ENCODE measurements at places on chromosomes 7 and 10.

DNA sequence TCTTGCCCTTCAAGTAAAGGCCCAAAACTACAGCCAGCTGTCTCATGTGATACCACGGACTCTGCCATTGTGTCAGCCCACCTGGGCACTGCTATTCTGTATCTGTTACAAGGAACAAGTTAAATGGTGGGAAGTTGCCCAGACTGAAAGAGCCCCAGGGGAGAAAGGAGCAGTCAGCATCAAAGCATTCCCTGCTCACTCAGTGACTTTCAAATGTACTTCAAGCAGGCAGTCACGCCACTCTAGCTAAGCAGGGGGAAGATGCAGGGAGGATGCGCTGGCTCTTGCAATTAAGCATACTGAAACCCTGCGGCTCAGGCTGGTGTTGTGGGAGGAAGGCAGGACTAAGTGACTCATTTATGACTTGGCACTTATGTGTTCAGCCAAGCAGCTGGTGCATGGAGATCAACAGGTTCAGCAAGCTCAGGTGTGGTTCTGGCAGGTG is 1249.6 kb downstream of the TYW1 start:
- H3K27me3 ChIP-seq = no peaks in the 10 kb centered on the region
- H3K36me3 ChIP-seq = no peaks in the 10 kb centered on the region
- H3K27ac ChIP-seq = no peak overlapping the region
- H3K4me3 ChIP-seq = no peak overlapping the region

DNA sequence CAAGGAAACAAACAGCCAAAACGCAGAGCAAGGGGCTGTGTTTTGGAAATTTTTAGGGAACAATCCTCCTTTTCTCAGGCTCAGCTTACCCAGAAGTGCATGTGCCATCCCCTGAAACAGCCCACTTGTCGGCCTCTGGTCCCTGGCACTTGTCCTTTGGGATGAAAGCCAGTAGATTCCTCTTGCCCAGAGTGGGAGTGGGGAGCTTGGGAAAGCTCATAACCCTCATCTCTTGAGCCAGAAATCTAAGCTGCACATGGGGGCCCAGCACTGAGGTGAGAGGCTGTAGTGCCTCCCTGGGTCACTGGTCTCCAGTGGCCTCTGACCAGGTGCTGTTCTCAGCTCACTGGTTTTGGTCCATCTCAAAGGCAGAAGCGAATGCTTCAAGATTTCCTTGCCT is 150.3 kb downstream of the RNF216 start:
- peak overlapping the region; percentile 80 for H3K27ac ChIP-seq
- peaks cover 16% of the 10 kb centered on the region for H3K4me1 ChIP-seq
- H3K27me3 ChIP-seq = no peaks in the 10 kb centered on the region
- ATAC-seq = no peak

DNA sequence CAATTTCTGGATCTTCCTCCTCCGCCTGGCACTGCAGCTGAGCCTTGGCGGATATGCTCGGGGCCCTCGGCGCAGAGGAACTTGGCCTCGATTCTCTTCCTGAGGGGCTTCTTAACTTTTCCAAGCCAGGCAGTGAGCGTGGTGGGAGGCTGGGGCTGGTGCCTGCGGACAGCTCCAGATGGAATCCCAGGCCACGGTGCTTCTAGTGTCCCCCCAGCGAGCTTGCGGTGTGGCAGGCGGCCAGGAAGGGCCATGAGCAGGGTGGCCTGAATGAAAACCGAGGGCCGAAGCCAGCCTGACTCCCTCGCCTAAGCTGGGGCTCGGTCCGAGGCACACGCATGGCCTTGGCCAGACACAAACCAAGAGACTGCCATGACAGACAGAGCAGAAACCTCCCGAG is 31.3 kb downstream of the RCC1L start:
- H3K36me3 ChIP-seq = peaks cover 42% of the 10 kb centered on the region
- no peak overlapping the region for H3K4me3 ChIP-seq
- H3K27me3 ChIP-seq = no peaks in the 10 kb centered on the region
- ATAC-seq = no peak
- H3K27ac ChIP-seq = no peak overlapping the region

GRCh38 chr10:70513848-70514309 is 35.3 kb downstream of the PALD1 start:
- no peaks in the 10 kb centered on the region for H3K4me1 ChIP-seq
- ATAC-seq = peak; percentile 98
- H3K27me3 ChIP-seq = peaks cover 12% of the 10 kb centered on the region

GRCh38 chr7:158957510-158957906 is 101.2 kb downstream of the DYNC2I1 start:
- peak overlapping the region; percentile 41 for H3K27ac ChIP-seq
- ATAC-seq = peak; percentile 43
- no peaks in the 10 kb centered on the region for H3K36me3 ChIP-seq
- peaks cover 6% of the 10 kb centered on the region for H3K27me3 ChIP-seq
- peaks cover 12% of the 10 kb centered on the region for H3K4me1 ChIP-seq
- H3K4me3 ChIP-seq = peak overlapping the region; percentile 82

DNA sequence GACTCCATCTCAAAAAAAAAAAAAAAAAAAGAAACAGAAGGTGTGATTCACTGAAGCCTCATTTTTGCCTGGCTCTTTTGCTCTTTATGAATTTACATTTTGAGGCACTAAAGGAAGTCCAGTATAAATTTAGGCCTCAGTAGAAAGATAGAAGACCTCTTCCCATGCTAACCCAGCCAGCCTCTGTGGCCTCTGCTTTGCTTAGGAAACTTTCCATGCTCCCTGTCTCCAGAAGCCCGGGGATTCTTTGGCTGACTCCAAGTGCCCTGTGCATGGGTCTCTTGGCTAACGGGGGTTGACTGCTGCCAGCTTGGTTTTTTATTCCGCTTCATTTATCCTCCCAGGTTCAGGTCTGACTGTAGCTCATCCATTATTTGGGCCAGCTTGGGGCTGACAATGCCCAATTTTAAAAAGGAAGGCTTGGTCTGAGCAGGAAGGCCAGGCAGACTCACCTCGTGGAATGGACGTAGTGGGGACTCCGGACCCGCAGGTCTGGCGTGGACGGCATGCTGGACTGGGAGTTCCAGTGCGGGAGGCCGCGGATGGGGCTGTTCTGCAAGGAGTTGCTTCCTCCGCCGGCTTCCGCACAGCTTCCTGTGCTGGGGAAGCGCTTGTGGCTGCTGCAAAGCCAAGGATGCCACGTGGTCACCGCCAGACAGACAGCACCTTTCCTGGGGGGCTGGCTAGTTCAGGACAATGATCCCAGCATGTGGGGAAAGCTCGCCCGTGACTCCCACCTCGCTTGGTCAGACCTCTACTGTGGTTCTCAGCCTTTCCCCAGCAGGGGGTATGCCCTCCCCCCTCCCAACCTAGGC is 72.3 kb downstream of the PRPF18 start:
- ATAC-seq = no peak
- H3K4me1 ChIP-seq = peaks cover 4% of the 10 kb centered on the region
- H3K27ac ChIP-seq = no peak overlapping the region
- H3K27me3 ChIP-seq = no peaks in the 10 kb centered on the region

- no peak overlapping the region for H3K4me3 ChIP-seq
- ATAC-seq = no peak
- H3K36me3 ChIP-seq = no peaks in the 10 kb centered on the region
- H3K27ac ChIP-seq = no peak overlapping the region
These were observed 66.8 kb upstream of the CHST15 start for GRCh38 chr10:124160176-124160575.

GRCh38 chr10:81179805-81180452 is 642.2 kb downstream of the SH2D4B start:
- H3K4me3 ChIP-seq = no peak overlapping the region
- H3K27ac ChIP-seq = no peak overlapping the region
- H3K4me1 ChIP-seq = no peaks in the 10 kb centered on the region

- no peaks in the 10 kb centered on the region for H3K36me3 ChIP-seq
- H3K27me3 ChIP-seq = no peaks in the 10 kb centered on the region
- no peaks in the 10 kb centered on the region for H3K4me1 ChIP-seq
- no peak overlapping the region for H3K27ac ChIP-seq
- ATAC-seq = no peak
- no peak overlapping the region for H3K4me3 ChIP-seq
These were observed 365.1 kb downstream of the BBS9 start for GRCh38 chr7:33494474-33494873.

GRCh38 chr7:25714013-25714412 is 438.0 kb upstream of the NFE2L3 start:
- peaks cover 30% of the 10 kb centered on the region for H3K27me3 ChIP-seq
- H3K36me3 ChIP-seq = no peaks in the 10 kb centered on the region

- no peak overlapping the region for H3K4me3 ChIP-seq
- H3K27ac ChIP-seq = no peak overlapping the region
- no peaks in the 10 kb centered on the region for H3K4me1 ChIP-seq
- ATAC-seq = no peak
- H3K27me3 ChIP-seq = no peaks in the 10 kb centered on the region
These were observed 55.4 kb downstream of the SLC37A3 start for GRCh38 chr7:140342727-140343514.

DNA sequence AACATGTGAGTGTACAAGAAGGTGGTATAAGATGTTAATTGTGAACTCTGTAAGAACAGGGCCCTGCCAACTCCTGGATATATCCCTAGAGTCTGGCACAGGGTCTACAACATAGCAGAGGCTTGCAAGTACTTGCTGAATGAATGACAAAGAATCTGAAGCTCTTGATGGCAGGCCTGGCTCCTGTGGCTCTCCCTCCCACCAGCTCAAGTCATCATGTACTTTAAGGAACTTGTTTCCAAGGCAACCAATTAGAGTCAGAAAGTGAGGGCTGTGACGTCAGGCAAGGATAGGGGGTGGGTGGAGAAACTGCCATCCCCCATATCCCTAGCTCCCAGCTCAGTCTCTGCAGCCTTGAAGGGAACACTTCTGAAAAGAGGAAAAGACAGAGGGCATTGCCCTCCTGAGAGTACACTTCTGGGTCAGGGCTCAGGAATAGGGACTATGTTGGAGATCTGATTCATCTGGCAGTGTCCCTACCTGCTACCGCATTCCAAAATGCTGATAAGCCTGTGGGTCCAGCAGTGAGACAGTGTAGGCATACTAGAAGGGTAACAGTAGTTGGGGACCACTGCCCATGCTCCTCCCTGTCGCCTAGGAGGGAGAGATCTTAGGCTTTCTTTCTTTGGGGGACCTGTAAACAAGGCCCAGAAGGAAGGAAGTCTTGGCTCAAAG is 34.6 kb upstream of the BTRC start:
- H3K27ac ChIP-seq = no peak overlapping the region
- H3K4me3 ChIP-seq = no peak overlapping the region
- H3K27me3 ChIP-seq = peaks cover 18% of the 10 kb centered on the region
- H3K4me1 ChIP-seq = no peaks in the 10 kb centered on the region

DNA sequence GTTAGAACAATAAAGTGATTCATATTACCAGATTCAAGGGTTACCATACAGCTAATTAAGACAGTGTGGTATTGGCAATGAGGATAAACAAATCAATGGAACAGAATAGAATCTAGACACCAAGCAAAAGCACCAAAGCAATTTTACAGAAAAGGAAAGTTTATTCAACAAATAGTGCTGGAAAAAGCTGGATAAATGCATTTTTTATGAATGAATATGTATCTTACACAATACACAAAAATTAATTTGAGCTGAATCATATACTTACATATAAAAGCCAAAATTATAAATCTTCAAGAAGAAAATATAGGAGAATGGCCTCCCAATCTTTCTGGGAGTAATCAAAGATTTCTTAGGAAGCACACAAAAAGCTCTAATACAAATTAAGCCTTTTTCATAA is 220.4 kb upstream of the PTN start:
- no peak for ATAC-seq
- H3K4me1 ChIP-seq = no peaks in the 10 kb centered on the region
- no peak overlapping the region for H3K4me3 ChIP-seq
- no peak overlapping the region for H3K27ac ChIP-seq
- H3K36me3 ChIP-seq = no peaks in the 10 kb centered on the region

DNA sequence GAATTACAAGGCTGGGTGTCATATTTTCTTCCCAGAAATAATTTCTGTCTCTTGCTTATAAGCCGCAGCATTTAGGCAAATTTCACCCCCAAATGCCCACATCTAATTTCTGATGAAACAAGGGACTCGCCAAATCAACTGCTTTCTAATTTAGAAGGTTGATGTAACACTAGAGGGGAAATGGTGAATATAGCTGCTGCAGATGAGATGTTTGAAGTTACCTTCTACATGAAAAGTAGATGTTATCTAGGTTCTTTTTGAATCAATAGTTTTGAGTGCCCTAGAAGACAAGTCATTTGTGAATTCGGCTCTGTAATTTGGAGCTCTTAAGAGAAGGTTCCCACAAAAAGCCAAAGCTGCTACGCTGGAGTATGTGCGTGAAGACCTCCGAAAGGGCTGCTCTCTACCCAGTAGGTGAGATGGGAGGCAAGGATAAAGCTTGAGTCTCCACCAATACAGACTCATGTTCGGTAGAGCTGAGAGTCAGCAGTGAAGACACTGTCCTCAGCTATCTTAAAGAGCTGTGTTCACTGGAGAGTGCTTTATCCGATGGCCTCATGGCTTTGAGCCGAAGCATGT is 99.5 kb downstream of the FANK1 start:
- H3K4me1 ChIP-seq = no peaks in the 10 kb centered on the region
- H3K27ac ChIP-seq = no peak overlapping the region
- no peak for ATAC-seq
- peaks cover 8% of the 10 kb centered on the region for H3K27me3 ChIP-seq
- no peak overlapping the region for H3K4me3 ChIP-seq

- H3K36me3 ChIP-seq = no peaks in the 10 kb centered on the region
- no peak overlapping the region for H3K4me3 ChIP-seq
- H3K4me1 ChIP-seq = no peaks in the 10 kb centered on the region
- peaks cover 20% of the 10 kb centered on the region for H3K27me3 ChIP-seq
- H3K27ac ChIP-seq = no peak overlapping the region
These were observed 54.8 kb upstream of the RAB11FIP2 start for GRCh38 chr10:118101501-118101900.

- no peak overlapping the region for H3K27ac ChIP-seq
- peaks cover 22% of the 10 kb centered on the region for H3K4me1 ChIP-seq
- ATAC-seq = no peak
- H3K36me3 ChIP-seq = peaks cover 94% of the 10 kb centered on the region
These were observed 7.6 kb downstream of the ARL5B start for GRCh38 chr10:18666810-18667209.

DNA sequence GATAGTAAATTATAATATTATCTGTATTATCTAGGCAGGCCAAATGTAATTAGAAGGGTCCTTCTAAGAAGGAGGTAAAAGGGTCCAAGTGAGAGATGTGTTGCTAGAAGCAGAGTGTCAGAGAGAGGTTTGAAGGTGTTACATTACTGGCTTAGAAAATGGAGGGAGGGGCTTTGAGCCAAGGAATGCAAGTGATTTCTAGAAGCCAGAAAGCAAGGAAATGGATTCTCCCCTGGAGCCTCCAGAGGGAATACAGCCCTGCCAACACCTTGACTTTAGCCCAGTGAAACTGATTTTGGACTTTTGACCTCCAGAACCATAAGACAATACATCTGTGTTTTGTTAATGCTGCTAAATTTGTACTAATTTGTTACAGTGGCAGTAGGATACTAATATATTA is 97.9 kb upstream of the IL6 start:
- H3K27ac ChIP-seq = no peak overlapping the region
- no peaks in the 10 kb centered on the region for H3K36me3 ChIP-seq
- no peak overlapping the region for H3K4me3 ChIP-seq
- H3K4me1 ChIP-seq = no peaks in the 10 kb centered on the region

DNA sequence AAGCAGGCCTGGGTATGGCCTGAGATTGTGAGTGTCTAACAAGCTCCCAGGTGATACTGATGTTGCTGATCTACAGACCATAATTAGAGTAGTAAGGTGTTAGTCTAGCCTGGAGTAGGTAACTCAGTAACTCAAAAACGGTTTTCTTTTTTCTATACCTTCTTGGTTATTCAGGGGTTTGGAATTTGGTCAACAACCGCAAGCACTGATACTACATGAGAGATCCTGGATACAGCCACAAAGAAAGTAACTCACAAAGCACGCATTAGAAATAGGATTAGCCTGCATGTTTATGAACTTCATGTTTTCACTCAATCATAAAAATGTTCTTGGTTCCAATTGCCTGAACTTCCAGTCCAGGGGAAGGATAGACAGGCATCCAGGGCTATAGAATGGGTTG is 803.5 kb downstream of the MAGI2 start:
- H3K4me1 ChIP-seq = no peaks in the 10 kb centered on the region
- no peak overlapping the region for H3K4me3 ChIP-seq
- no peaks in the 10 kb centered on the region for H3K27me3 ChIP-seq
- H3K36me3 ChIP-seq = no peaks in the 10 kb centered on the region
